ENCODE measurements at places on chromosomes 6 and 20.
A peak's percentile ranks its signal among the peaks of the same experiment; 100 is the strongest.

GRCh38 chr6:43974643-43975230 is 152.5 kb downstream of the MRPL14 start:
- DNase-seq: peak; percentile 59

GRCh38 chr6:118586746-118587485 is 38.8 kb downstream of the PLN start:
- DNase-seq: no peak

- no peak for DNase-seq
These were observed 91.7 kb upstream of the MAP7 start for GRCh38 chr6:136641873-136642465.

DNA sequence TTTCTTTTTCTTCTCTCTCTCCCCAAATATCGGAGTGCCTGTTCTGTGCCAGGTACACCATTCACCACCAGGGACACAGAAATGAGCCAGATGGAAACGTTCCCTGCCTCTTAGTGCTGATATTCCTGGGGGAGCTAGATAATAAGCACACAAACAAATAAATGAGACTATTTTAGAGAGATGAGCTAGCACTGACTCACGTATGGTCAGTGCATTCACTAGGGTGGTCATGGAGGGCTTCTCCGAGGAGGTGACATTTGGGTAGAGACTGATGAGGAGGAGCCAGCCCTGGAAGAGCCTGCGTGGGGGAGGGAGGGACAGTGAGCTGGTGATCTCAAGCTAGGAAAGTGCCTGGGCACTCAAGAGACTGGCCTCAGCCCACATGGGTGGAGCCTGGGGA is 252.3 kb upstream of the KCNG1 start:
- no peak for DNase-seq

Data from HCEC 1CT (cell line).